Stimulated activated CD8-positive, alpha-beta memory T cell treated with anti-CD3 and anti-CD28 coated beads, Interleukin-4, amount 100 ng/mL, for 1 hour (primary cell): ENCODE measurements at places on chromosomes 6 and 20.

GRCh38 chr20:1840817-1841553 is 54.2 kb upstream of the SIRPA start:
- no peak for DNase-seq

DNA sequence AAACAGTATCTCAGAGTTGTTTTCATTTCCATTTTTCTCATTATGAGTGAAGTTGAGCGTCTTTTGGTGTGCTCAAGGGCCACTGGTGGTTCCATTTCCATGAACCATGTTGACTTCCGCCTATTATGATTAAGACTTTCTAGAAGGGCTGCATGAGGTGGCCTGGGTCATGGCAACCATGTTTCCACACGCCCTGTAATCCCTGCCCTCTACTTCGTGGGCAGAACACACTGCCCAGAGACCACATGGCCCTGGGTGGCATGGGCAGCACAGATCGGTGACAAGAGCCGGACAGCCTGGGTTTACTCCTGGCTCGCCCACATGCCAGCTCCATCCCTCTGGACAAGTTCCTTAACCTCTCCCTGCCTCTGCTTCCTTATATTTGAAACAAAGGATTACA is 14.8 kb downstream of the PRPH2 start:
- DNase-seq = no peak

DNA sequence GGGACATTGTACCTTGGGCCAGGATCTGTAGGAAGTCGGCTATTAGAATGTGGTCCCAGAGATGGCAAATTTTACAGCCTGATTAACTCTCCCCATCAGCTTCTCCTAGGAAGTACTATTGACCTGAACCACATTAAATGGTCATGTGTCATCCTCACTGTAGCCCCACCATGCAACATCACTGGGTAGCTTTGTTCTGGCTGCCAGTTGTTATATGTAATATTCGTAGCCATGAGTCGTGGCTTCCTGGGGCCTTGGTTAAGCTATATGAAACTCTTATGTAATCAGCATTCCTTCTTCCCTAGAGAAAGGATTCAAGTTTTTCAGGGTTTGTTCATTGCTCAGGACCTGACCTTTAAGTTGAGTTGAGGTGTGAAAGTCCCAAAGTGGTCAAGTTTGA is 125.7 kb downstream of the ANKS1A start:
- DNase-seq = no peak

- no peak for DNase-seq
These were observed 142.6 kb downstream of the MRPL14 start for GRCh38 chr6:43984442-43985321.

DNA sequence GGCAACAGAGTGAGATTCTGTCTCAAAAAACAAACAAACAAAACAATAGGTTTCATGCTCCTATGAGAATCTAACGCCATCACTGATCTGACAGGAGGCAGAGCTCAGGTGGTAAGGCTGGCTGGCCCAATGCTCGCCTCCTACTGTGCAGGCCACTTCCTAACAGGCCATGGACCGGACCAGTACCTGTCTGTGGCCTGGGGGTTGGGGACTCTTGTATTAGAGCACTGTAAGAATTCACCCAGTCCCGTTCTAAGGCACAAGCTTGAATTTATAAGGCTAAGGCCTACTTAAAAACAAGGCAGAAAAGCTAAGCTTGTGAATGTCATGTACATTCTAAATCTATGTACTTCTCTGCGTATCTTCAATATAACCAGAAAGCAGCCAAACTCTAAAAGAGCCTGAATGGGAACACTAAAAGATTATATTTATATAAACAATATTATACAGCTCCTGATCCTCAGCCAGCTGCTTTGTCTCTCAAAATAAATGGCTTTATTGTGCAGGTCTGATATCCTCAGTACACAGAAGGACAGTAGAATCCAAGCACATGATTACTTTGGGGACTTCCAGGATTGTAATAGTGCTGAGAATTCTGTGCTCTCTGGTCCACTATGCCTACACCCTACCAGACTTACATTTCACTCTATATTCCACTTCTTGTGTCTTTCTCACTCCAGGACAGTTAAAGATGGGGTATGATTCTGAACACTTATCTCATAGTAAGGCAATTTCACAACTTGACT is 64.5 kb upstream of the DST start:
- no peak for DNase-seq

DNA sequence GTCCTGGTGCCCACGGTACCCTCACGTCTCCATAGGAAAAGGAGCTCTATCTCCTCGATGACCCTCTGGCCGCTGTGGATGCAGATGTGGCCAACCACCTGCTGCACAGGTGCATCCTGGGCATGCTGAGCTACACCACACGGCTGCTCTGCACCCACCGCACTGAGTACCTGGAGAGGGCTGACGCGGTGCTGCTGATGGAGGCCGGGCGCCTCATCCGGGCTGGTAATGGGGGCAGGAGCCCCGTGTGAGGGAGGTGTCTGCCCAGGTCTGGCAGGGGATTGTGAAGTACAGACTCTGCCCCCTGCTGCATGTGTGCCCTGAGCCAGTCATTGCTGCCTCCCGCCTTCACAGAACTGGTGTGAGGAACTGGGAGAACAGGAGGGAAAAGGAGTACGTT is 12.4 kb downstream of the DLK2 start:
- DNase-seq = no peak

GRCh38 chr20:46512943-46513844 is at the start of gene ZNF334:
Gene ZNF334 (minus strand): TSS chr20:46513559. CDS start chr20:46512102, 1,457 bp downstream.
- no peak for DNase-seq

DNA sequence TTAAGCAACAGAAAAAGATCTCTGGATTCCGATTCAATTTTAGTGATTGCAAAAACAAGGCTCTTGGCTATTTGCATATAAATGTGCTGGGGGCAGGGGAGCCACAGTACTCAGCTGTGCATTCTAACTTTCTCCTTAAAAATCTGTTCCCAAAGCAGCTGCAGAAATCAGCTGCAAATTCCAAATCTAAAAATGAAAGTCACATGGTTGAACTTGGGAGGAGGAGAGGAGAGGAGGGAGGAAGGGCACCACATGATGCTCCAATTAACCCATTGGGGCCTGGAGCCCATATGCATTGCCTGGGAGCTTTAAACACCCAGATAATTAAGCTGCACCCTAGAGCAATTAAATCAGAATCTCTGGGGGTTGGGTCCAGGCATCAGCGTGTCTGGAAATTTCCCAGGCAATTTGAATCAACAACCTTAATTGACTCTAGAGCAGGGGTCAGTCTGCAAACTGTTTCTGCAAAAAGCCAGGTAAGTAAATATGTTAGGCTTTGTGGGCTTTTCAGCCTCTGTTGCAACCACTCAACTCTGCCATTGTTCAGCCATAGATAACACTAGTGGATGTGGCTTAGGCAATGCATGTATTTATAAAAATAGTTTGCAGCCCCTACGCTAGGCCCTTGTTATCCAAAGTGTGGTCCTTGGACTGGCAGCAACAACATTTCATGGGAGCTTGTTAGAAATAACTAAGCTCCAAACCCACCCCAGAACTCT is 508.1 kb downstream of the KIF16B start:
- DNase-seq = no peak

DNA sequence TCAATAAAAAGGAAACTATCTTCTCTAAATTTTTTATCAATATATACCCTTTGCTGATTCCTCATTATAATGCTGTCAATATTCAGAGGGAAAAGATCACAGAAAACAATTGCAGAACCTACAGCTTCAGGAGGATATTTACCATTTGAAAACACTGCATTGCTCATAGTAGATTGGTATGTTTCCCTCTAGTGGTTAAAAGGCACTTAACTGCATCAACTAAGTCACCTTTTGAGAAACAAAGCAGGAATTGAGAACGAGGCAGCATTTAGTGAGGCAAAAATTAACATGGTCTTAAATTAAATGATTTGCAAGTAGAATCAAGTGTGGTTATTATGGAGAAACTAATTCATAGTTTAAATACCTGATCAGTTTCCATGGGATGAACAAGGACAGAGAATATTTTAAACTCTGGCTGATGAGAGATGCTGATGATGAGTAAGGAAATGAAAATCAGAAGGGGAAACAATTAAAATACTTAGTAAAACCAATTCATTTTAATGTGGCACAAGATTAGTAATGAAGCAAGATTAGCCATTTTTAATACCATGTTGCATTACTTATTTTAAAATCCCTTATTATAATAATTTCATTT is 642.1 kb downstream of the EPHA7 start:
- no peak for DNase-seq
